ENCODE measurements at places on chromosomes 6 and 20. TPM values are rescaled to one million over a fixed set of nuclear protein-coding genes. Genes with fewer than 3 reads are reported as not detected.

DNA sequence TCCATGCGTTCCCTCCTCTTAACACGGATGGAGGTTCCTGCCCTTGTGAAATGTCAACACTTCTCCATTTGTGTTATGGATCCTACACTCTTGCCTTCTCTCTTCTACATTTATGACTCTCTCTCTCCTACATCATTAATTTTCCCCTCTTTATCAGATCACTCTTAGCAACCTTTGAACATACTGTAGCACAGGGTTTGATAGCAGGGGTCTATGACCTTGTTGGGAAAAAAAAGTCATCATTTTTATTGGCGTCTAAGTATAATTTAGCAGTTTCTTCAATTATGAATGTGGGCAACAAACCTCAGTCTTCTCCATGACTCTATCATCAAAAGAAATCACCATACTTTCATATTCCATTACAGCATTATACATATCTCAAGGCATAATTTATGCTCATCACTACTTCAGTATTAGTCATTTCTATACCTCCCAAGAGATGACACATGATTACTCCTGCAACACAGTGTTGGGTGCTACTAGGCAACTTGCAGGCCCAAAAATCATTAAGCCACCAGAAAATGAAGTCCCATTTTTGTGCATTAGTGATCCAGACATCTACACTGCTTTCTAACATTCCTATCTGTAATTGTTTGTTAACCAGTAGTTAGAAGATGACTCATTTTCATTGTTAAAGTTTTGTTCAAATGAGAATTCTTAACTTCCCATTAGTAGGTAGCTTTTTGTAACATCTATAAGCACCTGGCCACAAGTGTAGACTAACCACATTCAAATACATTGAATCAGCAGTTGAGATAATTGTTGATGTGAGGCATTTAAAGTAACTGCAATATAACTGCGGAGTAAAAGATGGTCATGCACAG is 9.5 kb downstream of the CYP39A1 start:
- DNase-seq = no peak

GRCh38 chr20:62980970-62981369 is 25.8 kb downstream of the BHLHE23 start:
- peak; percentile 82 for DNase-seq

DNA sequence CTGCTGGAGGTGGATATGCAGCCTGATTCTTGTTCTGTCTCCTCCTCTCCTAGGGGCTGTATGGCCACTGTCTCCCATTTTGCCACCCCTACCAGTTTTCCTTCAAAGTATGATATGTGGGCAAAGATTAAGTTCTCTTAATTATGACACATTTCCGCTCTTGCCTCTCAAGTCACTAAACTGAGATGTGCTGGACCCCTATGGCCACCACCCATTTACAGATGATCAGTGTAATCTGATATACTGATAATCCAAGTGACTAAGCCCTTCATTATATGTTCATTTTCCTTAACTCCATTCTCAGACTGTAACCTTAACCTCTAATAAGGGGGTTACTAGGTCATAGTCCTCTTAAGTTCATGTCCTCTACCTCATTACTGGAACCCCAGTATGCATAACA is 711 bp upstream of the C20orf141 start:
- no peak for DNase-seq

DNA sequence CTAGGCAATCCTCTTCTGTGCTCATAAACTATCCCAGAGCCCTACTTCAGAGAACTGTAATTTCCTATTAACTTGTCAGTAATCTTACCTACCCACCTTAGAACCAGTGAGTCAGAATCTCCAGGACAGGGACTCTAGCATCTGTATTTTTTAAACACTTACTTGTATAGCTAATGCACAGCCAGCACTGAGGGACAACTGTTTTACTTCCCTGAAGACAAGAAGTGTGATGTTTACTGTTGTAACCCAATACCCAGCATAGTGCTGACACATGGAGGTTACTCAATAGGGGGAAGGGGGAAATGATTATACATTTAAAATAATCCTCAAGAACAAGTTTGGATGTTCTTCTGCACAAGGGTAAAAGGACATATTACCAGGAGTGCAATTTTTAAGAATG is 130.8 kb downstream of the BTBD9 start:
- no peak for DNase-seq

GRCh38 chr20:38127920-38128528 is 37.0 kb downstream of the TGM2 start:
- DNase-seq = no peak

DNA sequence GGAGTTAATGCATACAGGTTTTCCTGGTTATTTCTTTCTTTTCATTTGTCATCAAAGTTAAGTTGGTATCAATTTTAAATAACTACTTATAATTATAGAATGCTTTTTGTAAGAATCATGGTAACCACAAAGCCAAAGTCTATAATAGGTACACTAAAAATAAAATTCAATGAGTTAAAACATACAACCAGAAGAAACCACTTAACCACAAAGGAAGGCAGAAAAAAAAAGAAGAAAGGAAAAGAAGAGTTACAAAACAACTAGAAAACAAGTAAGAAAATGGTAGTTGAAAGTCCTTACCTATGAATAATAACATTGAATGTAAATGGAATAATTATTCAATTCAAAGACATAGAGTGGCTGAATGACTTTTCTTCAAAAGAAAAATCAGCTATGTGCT is 45.6 kb downstream of the THBS2 start:
- DNase-seq = no peak

DNA sequence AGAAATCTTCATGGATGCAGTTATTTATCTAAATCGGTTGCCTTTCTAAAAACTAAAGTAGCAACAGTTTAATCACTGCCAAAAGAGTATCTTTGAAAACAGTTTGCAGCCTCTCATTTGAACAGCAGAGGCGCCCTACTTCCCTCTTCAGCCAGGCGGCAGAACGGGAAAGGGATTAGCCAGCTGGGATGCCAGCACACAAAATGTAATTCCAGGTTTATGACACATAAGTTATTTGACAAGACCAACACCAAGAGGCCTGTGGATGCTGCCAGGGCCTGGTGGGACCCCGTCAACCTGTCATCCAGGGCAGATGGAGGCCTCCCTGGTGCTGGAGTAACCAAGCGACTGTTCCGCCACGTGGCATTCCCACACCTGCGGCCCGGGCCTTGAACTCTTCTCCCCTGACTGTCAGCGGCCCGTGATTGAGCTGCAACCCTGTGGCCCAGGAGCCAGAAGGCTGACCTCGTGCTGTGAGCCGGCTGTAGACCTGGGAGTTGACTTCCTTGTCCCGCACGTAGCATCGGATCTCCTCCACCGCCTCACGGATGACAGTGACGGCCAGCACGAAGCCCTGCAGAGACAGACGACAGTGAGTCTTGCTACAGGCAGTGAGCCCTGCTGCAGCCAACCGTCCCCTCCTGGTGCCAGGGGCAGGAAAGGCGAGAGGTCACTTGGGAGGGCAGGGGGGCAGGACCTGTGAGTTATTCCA is 55.5 kb downstream of the ATP9A start:
- no peak for DNase-seq

DNA sequence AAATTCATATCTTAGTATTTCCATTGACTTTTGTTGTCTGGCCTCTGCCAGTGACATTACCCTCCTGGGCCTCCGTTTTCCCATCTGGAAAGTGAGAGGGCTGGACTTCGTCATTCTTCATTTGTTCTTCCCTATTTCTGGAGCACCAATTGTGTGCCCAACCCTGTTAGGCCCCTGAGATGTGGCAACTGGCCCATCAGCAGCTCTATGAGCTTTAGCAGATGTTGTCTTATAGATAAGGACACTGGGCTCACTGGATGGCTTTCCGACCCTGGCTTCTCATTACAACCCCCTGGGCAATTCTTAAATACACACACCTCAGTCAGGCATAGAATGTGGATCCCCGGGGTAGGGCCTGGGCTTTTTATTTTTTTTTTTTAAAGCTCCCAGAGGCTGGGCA is 14.7 kb downstream of the PABPC1L start:
- no peak for DNase-seq

- DNase-seq = no peak
These were observed 9.9 kb downstream of the CDH22 start for GRCh38 chr20:46298374-46298773.

DNA sequence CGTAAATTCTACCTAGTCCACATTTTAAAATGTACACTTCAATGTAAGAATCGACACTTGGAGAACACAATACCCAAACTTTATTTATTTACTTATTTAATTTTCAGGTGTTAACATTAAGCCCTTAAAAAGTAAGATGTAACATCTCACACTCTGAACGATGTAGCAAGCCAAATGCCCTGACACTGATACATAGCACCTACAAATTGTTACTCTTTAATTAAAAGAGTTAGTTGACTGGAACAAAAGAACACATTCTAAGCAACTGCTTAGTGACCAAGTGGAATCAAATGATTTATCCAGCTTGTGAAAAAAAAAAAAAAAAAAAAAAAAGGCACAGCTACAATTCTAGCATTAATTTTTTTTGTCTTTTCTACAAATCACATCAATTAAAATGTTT is 292.1 kb upstream of the THEMIS start:
- no peak for DNase-seq

DNA sequence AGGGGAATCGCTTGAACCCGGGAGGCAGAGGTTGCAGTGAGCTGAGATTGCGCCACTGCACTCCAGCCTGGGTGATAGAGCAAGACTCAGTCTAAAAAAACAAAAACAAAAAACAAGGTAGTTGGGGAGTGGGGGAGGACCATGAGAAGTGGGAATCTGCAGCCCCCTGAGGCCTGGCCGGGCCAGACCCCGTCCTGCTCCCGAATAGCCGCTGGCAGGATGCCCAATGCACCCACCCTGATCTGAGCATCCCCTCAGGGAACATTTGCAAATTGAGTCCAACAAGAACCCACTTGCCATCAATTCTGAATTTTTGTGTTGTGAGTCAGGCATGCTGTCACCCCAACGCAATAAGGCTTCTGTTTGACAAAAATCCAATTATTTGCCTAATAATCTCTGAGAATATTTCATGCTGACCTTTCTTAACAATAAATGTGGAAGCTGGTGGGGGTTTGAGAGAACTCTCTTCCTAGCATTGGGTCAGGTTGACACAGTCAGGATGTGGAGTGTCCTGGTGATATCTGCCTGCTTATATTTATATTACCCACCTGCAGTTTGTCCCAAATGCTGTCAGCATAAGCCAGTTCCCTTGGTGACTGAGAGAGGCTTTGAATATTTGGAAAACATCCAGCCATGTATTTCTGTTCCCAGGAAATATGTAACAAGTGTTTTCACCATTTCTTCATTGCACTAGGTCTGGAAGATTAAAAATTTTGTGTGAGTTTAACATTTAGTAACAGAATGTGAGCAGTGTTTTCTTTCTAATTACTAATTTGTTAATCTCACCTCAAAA is 28.4 kb upstream of the FRMD1 start:
- DNase-seq = no peak

- DNase-seq = no peak
These were observed 194.1 kb downstream of the ARID1B start for GRCh38 chr6:156971153-156971885.

GRCh38 chr6:130796313-130796905 is 30.8 kb upstream of the SMLR1 start:
- no peak for DNase-seq

DNA sequence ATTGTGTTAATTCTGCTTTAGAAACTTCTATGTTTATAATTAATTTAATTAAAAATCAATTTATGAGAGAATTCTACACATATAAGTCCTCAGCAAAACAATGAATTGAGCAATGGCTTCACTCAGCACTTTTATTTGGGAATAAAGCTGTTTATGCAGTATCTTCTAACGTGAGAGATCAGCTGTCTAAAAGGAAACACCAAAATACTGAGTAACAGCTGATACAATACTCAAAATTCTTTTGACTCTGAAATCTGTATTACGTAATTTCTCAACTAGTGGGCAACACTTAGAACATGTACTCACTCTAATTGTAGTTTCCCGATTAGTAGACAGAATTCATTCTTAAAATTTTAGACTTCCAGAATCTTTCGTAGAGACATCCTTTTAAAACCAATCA is 49.8 kb downstream of the MAP3K7 start:
- no peak for DNase-seq

DNA sequence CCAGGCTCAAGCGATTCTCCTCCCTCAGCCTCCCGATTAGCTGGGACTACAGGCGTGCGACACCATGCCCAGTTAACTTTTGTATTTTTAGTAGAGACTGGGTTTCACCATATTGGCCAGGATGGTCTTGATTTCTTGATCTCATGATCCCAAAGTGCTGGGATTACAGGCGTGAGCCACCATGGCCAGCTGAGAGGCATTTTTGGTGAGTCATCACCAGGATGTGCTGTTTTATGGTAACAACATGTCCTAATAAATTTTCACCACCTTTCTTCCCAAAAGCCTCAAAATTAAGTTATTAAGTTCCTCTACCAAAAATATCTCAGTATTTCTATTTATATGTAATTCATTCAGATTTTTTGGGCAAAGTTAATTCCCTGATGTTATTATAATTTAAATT is 53.5 kb downstream of the COL21A1 start:
- no peak for DNase-seq

DEFB124 gene
- total RNA-seq = not detected

GHRH gene
- not detected for total RNA-seq

PACRG gene
- total RNA-seq = not detected

Measured in activated CD4-positive, alpha-beta T cell treated with anti-CD3 and anti-CD28 coated beads, Interleukin-2, amount 10 ng/mL, durations not matched to agents 24 days and 14 days (primary cell).